Stimulated activated CD4-positive, alpha-beta T cell treated with anti-CD3 and anti-CD28 coated beads, Interleukin-4, amount 100 ng/mL, for 1 hour (primary cell): ENCODE measurements at places on chromosomes 13 and 19.

DNA sequence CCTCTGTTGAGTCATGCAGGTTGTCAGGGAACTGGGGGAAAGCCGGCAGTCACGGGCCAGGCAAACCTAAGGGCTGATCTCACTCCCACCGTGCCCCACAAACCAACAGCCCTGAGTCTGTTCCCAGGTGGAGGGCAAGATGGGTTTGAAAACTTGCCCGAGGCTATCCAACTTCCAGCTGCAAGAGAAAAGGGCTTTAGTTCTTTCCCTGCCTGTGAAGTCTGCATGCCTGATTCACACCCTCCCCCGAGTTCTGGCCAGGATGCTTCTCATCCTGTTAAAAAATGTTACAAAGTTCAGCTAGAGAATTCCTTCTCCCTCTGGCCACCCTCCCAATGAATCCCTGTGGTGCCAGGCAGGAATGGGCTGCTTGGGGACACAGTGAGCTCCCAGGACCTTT is 33.1 kb downstream of the MYO16 start:
- no peak for DNase-seq

GRCh38 chr13:19172647-19173030 is 9.0 kb downstream of the TUBA3C start:
- no peak for DNase-seq

GRCh38 chr19:41554907-41555306 is 21.1 kb upstream of the CEACAM21 start:
- no peak for DNase-seq

DNA sequence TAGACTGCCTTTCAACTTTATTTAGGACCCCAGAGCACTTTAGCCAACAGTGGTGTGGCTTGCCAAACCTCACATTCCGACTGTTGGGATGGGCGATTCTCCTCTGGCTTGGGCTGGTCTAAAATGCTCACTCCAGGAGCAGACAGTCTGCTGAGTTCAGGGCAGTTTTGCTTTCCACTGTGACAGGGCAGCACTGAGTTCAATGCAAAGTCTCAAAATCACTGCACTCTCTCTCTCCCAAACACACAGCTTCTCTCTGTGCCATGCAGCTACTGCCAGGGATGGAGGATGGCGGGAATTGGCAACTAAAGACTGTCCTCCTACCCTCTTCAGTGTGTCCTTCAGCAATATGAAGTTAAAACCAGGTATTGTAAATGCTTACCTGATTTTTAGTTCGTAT is 13.2 kb downstream of the NAPSA start:
- DNase-seq: no peak

GRCh38 chr13:74210693-74211393 is 76.6 kb upstream of the KLF12 start:
- no peak for DNase-seq

GRCh38 chr13:31048521-31048920 is 113.2 kb downstream of the HSPH1 start:
- DNase-seq: no peak

GRCh38 chr13:41608839-41609177 is 151.5 kb downstream of the RGCC start:
- no peak for DNase-seq
